Activated T-cell treated with anti-CD3 and anti-CD28 coated beads, Interleukin-2, amount 50 U/mL, for 72 hours (primary cell): ENCODE measurements at places on chromosomes 11 and 22.

GRCh38 chr11:19694796-19695345 is 17.8 kb upstream of the NAV2 start:
- DNase-seq = no peak

DNA sequence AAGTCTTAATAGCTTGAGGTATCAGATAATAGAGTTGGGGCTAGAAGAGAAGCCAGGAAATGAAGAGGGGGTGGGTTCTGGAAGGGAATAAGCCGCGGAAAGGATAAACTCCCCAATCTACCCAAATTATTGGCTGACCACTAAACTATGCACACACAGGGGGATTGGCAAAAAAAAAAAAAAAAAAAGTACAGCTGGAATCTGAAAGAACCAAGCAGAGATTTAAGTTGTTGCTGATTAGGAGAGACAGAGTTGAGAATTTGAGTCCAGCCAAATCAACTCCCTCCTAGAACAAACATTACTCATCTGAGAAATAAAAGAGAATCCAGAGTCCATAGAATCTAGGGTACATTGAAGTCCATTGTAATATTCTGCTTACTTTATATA is 134.9 kb downstream of the CCDC81 start:
- no peak for DNase-seq

DNA sequence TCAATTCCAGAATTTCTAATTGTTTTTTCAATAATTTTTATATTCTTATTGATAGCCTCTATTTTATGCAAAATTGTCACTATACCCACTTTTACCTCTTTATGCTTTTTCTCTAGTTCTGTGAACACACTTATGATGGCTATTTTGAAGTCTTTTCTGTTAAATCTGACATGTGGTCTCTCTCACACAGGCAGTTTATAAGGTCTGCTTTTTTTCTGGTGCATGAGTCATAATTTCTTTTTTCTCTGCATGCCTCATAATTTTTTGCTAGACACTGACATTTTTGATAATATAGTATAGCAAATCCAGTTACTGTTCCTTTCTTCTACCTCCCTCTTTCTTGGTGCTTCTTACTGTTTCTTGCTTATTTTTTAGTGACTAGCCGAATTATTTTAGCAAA is 36.0 kb downstream of the ZBTB44 start:
- DNase-seq = no peak

DNA sequence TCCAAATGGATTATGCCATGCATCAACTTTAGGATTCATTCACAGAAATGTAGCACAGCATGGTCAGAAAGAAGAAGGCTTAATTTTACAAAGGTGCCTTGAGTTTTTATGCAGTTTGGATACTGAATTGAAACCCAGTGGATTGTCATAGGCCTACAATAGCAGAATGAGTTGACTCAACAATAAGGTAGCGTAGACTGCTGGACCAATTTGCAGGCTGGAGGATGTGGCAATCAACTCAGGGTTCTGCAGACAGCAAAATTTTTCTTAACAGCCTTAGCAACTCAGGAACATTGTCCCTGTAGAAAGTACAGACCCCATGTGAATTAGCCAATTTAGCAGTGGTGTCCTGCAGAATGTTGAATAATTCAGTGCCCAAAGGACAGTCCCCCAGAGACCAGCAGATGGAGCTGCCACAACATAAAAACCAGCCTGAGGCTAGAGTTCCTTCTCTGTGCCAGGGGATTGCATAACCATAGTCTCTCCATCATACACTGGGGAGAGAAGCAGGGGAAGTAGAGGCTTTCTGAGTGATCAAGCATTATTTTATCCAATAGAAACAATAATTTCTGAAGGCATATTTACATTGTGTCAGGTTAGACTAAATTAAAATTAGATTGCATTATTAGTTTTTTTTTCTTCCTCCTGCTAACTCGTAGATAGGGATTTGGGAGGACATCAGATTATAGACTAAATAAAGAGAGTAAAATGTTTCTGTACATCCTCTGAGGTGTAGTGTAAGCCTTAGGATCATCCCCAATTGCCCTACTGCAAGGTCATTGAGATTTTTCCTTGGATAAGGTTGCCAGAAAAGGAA is 20.3 kb upstream of the MRPL17 start:
- no peak for DNase-seq

DNA sequence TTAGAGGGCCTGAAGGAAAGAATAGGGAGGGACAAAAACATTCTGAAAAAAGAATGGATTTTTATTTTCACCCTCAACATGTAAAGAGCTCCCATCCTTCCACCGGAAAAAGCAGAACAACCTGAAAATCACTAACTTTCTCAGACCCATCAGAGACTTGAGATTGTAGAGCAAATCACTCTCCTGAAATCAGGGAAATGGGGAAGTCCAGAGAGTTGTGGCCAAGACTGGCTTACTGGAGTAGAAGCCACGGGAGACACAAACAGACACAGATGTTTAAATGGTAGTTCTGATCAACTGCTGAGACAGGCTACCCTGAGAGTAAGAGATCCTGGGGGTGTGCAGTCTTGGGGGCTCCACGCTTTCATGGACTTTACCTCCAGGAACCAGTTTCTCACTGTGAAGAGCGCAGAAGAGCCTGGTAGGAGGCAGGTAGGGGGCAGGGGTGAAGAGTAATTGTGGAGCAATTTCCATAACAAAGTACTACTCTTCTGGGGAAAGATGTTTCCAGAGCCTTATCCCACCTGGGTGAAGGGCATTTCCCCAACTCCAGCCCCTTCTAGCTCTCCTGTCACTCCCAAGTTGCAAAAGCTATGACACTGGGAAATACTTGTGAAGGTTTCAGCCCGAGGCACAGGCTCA is 47.1 kb downstream of the ASCL2 start:
- DNase-seq = no peak

DNA sequence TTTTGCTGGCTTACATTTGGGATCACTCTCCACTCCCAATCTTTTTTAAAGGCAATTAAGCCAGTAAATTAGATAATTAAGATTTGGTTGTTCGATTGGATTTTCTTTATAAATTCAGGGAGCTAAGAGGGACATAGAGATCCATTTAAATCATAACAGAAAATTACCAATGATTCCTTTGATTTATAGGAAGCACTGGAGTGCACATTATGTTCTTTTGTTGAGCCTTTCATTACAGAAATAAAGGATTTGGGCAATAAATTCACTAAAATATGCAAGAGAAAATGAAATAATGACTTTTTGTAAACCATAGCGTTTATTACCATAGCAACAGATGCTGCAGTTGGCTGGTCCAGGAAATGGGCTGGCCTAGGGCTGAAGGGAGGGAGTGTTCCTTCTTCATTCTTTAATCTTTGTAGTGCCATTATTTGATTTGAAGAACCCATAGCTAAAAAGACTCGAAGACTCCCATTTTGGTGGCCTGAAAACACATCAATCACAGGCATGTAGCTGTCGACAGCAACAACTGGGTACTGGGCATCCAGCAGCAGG is 73.0 kb downstream of the C2CD3 start:
- DNase-seq = no peak

DNA sequence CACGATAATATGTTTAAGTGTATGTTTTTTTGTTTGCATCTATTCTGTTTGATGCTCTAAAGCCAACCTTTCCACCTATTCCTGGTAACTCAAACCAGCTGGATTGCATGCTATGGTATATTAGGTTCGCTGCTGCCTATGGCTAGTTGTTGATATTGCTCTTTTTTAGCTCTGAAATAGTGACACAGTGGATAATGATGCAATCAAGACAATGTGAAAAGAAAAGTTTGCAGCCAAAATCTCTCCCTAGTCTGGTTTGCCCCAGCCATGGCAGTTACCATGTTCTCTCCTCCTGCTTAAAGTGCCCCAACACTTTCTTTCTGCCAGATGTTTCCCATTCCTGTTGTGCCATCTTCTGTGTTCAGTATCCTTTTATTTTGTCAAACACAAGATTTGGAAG is 269.7 kb downstream of the DYNC2H1 start:
- DNase-seq = no peak

- no peak for DNase-seq
These were observed 838 bp downstream of the FKBP2 start for GRCh38 chr11:64241491-64242374.

- DNase-seq = no peak
These were observed 195.5 kb downstream of the C11orf91 start for GRCh38 chr11:33505093-33505492.

- no peak for DNase-seq
These were observed 531 bp upstream of the SOX6 start for GRCh38 chr11:16356761-16357393.

GRCh38 chr22:31243339-31244045 is 31.4 kb downstream of the LIMK2 start:
- DNase-seq = no peak

GRCh38 chr11:60124802-60125432 is 36.5 kb downstream of the MS4A2 start:
- no peak for DNase-seq

DNA sequence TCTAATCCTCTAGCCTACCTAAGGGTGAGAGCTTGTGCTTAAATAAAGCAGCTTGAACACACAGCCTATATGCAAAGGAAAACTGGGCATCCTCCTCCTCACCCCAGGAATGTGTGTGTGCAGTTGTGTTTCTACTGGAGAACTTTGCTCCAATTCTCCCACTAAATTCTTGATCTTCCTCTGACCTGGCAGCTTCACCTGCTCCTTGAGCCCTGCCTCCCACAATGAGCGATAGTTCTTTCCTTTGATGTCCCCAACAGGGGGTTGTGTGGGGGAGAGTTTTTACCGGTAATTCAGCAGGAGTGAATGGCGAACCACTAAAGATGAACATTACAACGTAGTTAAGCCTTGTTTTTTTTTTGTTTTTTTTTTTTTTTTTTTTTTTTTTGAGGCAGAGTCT is 113.5 kb upstream of the RCN1 start:
- DNase-seq = no peak

- peak; percentile 68 for DNase-seq
These were observed 3.9 kb downstream of the DBX1 start for GRCh38 chr11:20156280-20156875.

GRCh38 chr11:848380-848931 is 5.8 kb downstream of the TSPAN4 start:
- DNase-seq = peak; percentile 81

- DNase-seq = no peak
These were observed 10.2 kb upstream of the TBC1D10A start for GRCh38 chr22:30336752-30337460.

- no peak for DNase-seq
These were observed 942.5 kb downstream of the JRKL start for GRCh38 chr11:97332271-97332670.

DNA sequence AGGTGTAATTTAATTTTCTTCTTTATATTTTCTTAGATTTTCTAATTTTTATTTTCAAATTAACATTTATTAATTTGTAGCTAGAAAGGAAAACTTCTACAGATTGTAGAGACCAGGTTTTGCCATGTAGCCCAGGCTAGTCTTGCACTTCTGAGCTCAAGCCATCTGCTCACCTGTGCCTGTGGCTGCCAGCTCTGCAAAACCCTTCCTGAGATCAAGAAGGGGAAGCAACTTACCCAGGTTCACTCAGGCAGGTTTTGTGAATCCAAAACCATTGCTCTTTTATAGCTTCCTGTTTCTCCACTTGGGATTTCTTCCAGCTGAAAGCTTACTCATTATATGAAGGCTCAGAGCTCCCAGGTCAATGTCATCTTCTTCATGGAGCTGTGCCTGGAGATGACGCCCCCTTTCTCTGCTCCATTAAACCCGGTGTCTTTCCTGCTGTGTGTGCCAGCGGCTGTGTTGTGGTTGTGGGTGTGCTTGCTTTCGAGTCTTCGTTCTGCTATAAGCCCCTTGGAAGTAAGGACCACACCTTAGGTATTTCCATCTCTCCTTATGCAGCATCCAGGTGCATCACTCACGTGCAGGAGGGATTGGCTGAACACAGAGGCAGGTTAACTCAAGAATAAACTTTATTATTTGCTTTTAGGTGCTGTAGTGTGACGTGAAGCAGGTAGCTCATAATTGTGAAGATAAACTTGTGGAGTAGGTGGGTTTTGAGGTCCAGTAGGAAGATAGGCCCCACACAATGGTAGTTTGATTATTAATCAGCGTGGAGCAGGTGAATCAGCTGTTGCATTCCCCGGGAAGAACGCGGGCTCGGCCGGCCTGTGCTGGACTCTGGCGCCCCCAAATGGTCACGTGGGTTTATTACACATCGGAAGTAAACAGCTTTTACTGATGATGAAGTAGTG is 42.2 kb upstream of the INCENP start:
- peak; percentile 80 for DNase-seq

GRCh38 chr22:39173787-39174497 is 21.5 kb upstream of the CBX7 start:
- DNase-seq = peak; percentile 32

DNA sequence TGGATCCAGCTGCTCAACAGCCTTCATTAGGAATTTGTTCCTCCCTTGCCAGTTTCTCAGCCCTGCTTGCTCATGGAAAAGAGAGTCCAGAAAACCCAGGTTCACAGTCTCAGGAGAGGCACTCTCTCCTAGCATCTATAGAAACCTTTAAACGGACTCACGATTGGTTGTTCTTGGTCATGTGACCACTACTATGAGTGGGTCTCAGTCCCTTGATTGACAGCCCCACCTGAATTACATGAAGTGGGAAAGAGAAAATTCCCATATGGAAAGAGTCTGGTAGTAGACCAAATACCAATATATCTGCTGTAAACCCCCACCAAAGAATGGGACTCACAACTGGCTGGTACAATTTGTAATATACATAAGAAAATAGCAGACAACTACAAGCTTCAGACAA is 54.4 kb downstream of the COMMD9 start:
- no peak for DNase-seq

DNA sequence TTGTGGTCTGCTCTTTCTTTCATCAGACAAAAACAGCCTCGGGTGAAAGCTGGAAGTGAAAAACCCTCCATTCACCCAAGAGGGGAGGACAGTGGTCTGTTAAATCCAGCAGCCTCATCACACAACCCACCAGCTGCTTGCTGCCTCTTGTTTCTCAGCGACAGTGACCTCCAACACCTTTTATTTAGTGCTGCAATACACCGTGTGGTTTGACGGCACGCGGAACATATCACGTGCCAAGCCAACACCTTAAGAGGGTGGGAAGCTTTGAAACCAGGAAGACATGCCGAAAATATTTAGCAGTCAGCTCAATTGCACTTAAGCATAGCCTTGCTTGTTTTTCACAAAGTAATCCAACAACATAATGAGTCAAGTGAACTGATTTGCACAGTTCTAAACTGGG is 39.8 kb upstream of the POGLUT3 start:
- DNase-seq = no peak
